Psoas muscle (tissue), 8 donors: ENCODE measurements at places on chromosomes 5 and 9. TPM values are rescaled to one million over a fixed set of nuclear protein-coding genes. Genes with fewer than 3 reads are reported as not detected.

TEX48 gene
- not detected for total RNA-seq

EQTN gene
- total RNA-seq, result not detected

N4BP3 gene
- 2.9 TPM for total RNA-seq

ADRA1B gene
- total RNA-seq, result 0.18 TPM

OSMR gene
- 9.9 TPM for total RNA-seq

PCDHB4 gene
- 0.77 TPM for total RNA-seq

C9 gene
- total RNA-seq, result not detected

PPIC gene
- total RNA-seq, result 17.1 TPM

CTXN3 gene
- total RNA-seq, result 0.61 TPM

LCN1 gene
- total RNA-seq, result not detected
